ENCODE measurements at places on chromosomes 11 and 22.

DNA sequence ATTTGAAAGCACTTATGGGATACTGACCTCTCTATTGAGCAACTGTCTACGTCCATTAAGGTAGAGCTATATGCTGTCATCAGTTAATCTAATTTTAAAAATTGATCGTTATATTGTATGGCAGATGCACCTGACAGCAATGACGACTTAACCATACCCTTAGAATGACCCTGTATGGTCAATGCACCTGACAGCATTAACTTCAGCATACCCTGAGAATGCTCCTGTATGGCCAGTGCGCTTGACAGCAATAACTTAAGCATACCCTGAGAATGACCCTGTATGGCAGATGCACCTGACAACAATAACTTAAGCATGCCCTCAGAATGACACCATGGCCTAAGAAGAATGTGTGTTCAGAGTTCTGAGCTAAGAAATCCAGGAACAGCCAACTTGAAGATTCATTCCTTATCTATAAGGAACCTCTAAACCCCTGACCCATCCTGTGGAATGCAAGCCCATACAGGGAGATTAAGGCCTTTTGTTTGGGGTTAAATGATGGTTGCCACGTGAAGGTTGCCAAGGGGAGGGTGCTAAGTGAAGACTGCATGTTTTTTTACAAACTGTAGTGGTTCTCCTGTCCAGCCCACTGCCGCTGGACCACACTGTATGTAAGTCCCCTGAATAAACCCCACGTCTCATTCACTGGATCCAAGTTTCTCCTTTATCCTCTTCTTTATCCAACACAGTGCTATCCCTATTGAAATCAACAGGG is 138.3 kb downstream of the GUCY1A2 start:
- DNase-seq, result no peak

GRCh38 chr22:49295465-49295743 is 532.3 kb downstream of the BRD1 start:
- peak; percentile 84 for DNase-seq

DNA sequence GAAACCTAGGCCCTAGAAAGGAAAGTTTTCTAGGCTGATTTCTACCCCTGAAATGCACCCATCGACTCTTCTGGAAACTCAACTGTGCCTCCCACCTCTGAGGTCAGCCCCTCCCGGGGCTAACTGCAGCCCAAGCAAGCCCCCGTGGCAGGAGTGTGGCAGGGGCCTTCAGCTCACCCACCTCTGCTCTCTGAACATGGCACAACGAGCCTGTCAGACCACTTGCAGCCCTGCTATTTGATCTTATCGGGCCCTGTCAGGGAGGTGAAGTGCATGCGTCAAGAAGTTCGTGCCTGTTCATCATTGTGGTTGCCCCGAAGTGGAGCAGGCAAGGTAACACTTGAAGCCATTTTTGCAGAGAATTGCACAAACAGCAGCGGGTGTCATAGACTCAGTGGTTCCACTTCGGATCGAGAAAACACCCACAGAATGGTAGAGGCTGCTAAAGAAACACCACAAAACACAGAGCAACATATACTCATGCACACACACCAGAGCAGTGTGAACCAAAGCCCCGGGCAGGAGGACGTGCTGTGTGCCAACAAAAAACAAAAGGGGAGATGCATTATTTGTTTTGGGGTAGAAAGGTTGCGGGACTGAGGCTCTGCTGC is 262.7 kb downstream of the ETS1 start:
- DNase-seq, result no peak

GRCh38 chr22:36433318-36434231 is 45.8 kb upstream of the MYH9 start:
- DNase-seq, result peak; percentile 47

DNA sequence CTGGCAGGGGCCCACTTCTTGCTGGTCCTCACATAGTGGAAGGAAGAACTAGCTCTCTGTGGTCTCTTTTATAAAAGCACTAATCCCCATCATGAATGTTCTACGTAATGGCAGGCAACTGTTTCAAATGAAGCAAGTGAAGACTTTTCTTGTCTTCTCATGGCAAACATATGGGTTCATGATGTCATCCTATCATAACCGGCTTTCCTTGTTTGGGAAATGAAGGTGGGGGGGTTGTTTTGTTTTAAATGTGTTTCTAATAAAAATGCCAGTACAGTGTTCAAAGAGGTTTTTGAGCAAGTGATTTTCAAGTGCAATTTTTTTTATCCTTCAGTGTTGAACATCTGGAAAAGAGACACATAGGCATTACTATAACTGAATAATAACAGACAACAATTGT is 33.4 kb downstream of the REXO2 start:
- DNase-seq, result no peak

DNA sequence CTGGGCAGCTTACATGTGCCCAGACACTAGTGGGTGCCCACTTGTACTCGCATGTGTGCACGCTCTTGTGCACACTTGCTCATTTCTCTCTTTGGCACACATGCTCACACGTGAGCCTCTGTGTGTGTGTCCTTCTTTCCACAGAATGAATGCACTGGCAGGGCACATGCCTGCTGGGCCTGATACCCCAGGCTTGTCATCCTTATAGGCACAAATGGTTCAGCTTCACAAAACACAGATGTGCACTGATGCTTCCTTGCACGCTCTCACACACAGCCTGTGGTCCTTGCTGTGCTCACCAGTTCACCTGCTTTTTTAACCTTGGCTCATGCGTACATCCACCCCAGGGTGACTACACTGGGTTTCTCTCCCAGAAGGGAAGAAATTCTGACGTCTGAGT is 174.8 kb downstream of the BUD13 start:
- no peak for DNase-seq

- DNase-seq, result no peak
Observed at GRCh38 chr11:70671611-70672010, 273.3 kb downstream of the CTTN start.

DNA sequence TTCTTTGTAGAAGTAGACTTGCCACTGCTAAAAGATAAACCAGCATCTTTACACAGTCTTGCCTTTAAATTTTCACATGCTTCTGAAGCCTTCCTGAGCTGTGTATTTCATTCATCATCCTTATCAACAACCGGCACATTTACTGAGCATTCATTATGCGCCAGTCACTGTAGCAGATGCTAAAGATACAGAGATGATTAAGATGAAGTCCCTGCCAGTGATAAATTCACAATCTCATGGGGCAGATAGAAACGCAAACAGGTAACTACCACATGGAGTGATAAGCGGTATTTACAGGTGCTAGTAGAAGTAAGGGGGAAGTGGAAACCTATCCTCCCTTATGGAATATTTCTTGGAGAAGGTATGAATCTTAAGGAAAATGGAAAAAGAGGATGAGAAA is 67.2 kb downstream of the PRCP start:
- DNase-seq, result no peak

- no peak for DNase-seq
Observed at GRCh38 chr11:108847298-108847990, 182.6 kb downstream of the DDX10 start.

GRCh38 chr11:64224891-64225607 is 937 bp downstream of the TRPT1 start:
- DNase-seq, result no peak

- no peak for DNase-seq
Observed at GRCh38 chr11:119685111-119685746, 43.8 kb downstream of the NECTIN1 start.

GRCh38 chr11:126189109-126189929 is 22.1 kb downstream of the RPUSD4 start:
- no peak for DNase-seq

DNA sequence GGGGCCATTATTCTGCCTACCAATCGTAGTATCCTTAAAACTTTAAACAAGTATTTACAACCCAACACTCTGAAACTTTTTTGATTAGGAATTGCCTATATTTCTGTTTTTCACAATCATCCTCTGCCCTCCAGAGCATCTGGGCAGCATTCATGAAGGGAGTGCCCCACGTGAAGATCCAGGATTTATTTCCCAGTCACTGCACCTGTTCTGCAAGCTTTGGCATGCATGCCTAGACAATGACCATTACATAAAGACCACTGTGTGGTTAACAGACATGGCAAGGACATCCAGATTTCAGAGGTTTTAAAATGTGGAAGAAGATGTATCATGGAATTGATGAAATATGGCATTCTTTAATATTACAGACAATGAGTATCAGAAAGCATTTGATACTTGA is 1083.8 kb downstream of the TBC1D22A start:
- no peak for DNase-seq

GRCh38 chr11:86741839-86742805 is 58.2 kb upstream of the PRSS23 start:
- DNase-seq, result no peak

DNA sequence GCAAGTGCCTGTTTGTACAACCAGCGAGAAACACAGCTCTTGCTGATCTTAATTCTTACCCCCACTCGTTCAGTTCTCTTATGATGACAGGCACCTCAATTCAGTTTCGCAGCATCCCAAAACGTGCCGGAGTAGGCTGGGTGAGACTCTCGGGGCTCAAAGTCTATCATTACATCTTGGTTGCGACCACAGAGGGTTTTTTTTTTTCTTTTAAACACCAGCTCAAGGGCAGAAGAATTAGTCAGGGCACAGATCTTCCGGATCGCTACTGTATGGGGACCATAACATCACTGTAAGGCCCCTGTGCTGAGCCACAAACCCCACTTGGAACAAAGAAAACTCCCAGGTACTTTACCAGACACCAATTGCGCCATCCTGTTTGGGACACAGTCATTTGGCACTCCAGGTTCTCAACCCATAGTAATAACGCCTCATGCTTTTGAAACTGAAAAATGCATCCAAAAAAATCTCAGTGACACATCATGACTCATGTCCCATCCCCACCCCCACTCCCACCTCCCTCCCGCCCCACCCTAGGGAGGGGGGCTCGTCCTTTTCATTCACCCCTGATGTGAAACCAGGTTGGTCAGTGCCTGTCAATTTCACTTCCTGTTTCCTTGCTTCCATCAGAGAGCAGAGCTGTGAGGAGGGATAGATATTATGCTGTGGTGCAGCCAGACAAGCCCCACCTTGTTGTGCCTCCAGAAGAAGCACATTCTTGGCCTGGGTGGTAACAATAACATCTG is 41.0 kb upstream of the CD5 start:
- DNase-seq, result no peak

GRCh38 chr22:50250555-50251476 is at the start of gene HDAC10:
Gene HDAC10 (minus strand): TSS chr22:50251265. CDS start chr22:50251032, 233 bp downstream.
- DNase-seq, result peak; percentile 74

DNA sequence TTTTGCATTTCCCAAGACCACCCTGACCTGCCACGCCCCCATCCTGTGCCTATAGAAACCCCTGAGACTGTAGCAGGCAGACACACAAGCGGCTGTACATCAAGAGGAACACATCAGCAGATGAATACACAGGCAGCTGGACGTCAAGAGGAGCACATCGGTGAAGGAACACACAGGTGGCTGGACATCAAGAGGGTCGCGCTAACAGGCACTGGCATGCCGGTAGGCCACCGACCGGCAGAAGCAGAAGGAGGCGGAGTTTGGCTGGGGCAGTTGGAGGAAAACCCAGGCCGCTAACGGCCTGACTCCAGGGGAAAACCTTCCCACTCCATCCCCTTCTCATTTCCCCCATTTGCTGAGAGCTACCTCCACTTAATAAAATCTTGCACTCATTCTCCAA is 5.4 kb upstream of the IPO7 start:
- DNase-seq, result no peak

- DNase-seq, result no peak
Observed at GRCh38 chr11:128592454-128592853, 5.1 kb upstream of the ETS1 start.

DNA sequence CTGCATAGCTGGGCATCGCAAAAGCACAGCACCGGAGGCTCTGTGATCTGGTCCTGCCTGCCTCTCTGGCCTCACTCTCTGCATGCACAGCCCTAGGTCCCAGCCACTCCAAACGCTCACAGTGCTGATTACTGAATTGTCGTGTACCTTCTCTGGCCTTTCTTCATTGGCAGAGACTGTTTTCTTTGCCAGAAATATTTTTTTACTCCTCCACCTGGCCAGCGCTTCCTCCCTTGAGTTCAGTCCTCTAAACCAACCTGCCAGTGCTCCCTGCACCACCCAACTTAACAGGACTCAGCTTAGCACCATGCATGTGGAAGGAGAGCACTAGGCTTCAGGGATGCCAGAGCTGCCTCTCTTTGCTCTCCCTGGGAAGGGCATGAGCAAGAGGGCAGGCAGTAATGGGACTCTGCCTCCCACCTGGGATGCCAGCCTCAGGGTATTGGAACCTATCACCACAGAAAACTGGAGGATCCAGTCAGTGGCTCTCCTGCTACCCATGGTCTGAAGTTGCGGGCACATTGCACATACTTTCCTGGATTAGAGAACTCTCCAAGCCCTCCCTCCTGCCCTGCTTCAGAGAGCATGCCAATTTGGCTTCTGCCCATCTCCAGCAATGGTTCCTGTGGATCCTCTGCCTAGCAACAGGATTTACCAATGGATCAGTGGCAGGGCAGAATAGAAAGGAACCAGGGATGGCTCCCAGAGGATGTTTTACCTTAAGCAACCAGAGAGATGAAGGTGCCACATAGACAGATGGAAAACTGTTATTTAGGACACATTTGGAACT is 37.0 kb upstream of the GNAZ start:
- no peak for DNase-seq

DNA sequence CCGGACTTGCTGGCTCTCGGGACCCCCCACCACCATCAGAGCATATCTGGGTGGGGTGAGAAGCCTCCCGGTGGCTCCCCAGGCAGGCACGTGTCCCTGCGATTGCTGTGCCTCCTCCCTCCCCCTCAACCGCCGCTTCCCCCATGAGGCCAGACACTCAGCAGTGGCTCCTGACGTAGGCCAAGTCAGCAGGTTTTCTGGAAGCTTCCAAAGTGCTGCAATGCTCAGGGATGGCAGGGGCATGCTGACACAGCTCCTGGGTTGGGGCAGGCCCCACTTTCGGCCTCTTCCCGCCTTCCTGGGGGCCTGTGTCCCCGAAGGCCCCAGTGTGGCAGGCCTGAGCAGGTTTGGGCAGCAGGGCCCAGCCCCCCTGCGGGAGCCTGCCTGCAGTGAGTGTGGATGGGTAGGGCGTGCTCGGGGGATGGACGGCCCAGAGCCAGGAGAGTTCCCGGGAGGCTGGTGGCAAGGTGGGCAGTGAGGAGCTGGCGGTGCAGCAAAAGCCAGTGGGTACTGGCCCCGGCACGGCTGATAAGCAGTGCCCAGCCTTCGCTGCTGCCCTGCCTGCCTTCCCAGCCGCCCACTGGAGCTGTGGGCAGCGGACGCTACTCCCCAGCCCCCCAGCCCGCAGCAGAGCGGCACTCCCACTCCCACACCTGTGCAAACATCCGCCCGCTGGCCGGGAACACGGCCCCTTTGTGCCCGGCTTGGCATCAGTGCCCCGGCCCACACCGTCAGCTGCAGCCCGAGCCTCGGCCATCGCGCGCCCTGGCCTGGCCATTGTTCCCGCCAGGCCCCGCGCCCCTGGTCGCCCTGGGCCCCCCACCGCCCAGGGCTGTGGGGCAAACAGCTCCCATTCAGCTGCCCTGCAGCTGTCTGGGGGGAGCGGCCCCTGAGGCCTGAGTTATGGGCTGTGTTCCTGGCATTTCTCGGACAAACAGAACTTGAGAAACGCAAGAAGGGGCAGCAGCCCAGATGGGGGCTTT is 125.0 kb downstream of the KCNQ1OT1 start:
- no peak for DNase-seq

- no peak for DNase-seq
Observed at GRCh38 chr11:126790550-126791081, 210.0 kb downstream of the KIRREL3 start.
